NCI-H1092 treated with DMSO at 0.1 percent for 48 hours (cell line): ENCODE measurements at places on chromosomes 7 and 10.

DNA sequence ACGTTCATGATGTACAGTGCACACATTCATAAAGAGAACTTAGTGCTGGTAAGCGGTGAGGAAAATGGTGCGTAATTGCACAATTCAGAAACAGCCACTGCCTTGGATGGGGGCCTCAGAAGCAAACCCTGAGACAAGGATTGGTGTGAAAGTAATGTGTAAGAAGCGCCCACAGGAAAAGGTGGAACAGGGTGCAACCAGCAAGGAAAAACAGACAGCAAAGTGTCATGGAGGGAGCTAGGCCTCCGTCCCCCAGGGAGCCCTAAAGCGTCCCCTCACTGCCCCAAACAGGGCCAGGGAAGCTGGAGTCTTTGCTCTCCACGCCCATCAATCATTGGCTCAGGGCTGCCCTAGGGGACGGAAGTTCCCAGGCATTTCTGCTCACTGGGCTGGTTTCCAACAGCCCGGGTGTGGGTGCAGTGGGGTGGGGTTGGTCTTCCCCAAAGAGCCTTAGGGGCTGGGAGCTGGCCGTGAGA is 9.6 kb upstream of the C10orf105 start:
- no peak for DNase-seq

DNA sequence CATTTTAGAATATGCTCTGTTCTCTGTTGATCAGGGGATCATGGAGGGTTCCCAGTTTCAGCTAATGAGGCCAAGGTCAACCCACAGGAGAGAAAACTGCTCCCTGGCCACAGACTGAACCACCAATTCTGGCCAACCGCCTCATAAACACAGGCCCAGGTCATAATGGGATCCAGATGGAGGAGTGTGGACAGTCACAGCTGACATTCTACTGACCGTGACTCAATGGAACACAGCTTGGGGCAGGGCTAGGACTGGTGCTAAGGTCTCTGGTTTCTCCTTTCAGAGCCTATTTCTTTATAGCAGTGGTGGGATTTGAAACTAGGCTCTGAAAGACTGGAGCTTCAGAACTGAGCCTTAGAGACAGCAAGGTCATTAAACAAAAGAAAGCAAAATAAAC is 68.3 kb downstream of the HIPK2 start:
- DNase-seq = no peak

GRCh38 chr10:5809527-5810154 is 3.6 kb downstream of the GDI2 start:
- no peak for DNase-seq

- no peak for DNase-seq
Measured at GRCh38 chr10:118220346-118220850, 121.7 kb downstream of the FAM204A start.

GRCh38 chr10:101972761-101973160 is 83.2 kb downstream of the ARMH3 start:
- no peak for DNase-seq

GRCh38 chr10:71742301-71743088 is 22.9 kb upstream of the C10orf105 start:
- DNase-seq = no peak

- no peak for DNase-seq
Measured at GRCh38 chr10:32940321-32941301, 17.4 kb downstream of the ITGB1 start.

DNA sequence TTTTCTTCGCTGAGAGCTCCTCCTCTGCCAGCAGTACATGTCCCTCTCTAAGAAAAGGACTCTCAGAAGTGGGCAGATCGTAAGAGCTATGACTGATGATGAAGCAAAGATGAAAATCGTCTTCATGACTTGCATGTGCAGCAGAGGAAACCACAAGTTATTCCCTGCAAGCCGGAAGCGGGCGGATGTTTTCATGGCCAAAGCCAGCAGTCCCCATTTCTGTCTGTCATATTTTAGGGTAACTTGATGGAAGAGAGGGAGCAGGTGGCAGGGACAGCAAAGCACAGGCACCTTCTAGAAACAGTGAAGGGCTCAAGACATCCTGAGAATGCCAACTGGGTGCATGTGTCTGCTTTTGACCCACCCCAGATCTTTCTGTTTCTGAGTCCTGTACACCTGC is 19.9 kb downstream of the KLF6 start:
- DNase-seq = no peak

DNA sequence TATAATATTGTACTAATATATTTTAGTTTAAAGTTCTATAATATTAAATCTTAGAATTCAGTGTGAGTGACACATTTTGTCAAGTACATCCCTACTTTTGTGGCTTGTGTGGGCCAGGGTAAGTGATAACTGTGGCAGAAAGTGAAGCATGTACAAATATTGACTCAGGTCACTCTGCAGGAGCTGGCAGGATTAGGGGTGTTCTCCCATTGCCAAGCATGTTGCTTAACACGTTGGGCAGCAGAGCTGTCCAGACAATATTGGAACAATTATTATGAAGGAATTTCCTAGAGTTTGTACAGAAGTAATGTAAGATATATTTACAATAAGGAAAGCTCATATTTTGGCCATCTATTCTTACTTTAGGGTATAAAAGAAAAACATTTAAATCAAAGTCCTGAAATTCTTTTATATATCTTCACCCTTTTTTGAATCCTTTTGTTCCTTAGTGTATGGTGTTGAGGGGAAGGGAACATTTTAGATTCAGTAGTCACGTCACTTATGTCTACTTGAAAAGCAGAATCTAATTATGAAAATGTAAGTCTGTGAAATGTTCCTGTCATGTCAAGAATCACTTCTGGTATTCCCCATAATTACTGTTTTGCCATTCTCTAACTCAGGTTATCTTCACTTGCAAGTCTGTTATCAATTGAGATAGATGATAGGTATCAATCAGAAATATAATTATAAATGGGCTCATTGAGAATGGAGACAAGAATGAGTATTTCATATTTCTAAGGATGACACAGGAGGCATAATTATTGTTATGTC is 4.0 kb downstream of the HDAC9 start:
- DNase-seq = peak; percentile 54

- DNase-seq = peak; percentile 28
Measured at GRCh38 chr7:140315498-140316164, 82.7 kb downstream of the SLC37A3 start.

DNA sequence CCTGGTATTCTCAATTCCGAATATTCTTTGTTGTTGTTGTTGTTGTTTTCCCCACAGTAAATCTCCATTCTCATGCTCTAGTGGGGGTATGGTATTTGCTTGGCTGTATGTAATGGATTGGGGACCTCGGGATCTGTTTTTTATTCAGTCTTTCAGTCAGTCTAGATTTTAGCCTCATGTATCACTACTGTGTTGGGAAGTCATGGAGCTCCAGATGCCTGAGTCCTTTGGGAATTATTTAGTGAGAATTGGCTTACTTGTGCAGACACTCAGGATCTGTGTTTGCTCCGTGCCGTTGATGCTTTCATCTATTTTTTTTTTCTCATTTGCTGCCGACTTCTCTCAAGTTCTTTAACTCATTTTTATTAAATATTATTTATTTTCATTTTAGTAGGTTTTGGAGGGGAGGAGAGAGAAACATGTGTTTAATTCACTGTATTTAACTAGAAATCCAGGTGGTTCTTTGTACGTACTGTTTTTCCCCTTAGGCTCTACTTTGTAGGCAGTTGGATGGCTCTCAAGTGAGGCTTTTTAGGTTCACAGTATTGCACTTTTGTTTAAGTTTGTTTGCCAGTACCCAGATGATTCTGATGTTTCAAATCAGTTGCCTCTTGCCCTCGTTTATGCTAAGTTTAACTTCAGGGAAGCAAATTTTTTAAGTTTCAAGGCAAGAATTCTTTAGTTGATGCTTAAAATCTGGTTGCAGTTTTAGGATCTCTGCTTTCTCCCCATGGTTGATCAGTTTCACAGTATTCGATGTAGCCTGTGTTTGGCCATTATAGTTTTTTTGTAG is 36.9 kb downstream of the ZNRF2 start:
- peak; percentile 16 for DNase-seq

DNA sequence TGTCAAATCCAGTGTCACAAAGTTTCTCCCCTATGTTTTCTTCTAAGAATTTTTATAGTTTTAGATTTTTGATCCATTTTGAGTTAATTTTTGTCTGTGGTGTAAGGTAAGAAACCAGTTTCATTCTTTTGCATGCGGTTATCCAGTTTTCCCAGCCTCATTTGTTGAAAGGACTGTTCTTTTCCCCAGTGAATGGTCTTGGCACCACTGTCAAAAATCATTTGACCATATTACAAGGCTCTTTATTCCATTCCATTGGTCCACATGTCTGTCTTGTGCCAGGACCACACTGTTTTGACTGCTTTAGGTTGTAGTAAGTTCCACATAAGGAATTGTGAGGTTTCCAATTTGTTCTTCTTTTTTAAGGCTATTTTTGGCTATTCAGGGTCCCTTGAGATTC is 64.0 kb downstream of the INPP5A start:
- no peak for DNase-seq

- DNase-seq = no peak
Measured at GRCh38 chr7:26489391-26489790, 197.7 kb downstream of the SNX10 start.

GRCh38 chr7:155793720-155794119 is 18.5 kb downstream of the SHH start:
- no peak for DNase-seq

DNA sequence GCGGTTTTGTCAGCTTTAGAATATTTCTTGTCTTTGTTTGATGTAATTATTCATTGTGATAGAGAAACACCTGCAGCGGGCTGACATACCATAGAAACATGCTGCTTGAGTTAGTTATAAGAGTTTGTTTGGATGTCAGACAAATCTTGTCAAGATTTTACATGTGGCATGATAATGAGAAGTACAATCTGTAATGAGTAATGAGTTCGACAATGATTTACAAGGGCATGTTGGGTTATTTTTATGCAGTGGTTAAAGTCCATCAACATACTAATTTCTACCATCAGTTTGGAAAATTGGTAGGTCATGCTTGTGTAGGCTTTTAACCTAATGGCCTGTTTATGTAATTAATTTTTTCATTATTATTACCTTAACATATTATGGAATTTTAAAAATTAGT is 31.3 kb downstream of the FZD1 start:
- DNase-seq = no peak

DNA sequence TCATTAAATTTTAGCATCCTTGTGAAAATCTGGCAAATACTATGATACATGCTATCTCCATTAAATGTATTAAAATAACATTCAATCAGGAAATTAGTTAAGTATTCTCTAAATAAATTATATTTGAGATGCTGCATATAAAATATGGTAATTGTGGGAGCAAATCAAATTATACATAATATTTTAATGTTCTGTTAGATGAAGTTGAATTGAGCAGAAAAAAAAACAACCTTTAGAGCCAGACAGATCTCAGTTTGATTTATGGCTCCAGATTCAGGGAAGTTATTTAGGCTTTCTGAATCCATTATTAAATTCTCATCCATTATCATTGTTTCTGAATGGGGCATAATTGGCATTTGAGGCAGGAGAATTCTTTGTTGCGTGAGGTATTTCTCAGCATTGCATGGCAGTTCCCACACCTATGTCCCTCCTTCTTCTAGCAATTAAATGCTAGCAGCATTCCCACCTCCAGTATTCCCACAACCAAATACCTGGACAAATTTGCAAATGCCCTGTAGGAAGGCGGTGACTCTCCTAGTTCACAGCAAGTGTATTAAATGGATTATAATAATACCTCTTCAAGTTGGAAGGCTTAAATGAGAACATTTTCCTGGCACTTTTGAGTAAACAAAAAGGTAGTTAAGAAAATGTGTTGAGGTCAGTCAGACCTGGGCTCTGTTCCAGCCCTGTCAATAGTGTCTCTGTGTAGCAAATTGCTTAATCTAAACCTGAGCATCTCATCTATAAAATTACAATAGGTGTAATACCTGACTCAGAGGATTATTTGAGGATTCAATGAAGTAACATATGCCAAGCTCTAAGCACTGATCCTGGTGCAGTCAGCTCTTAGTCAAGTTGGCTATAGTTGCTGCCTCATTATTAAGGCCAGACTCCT is 108.9 kb downstream of the RNLS start:
- peak; percentile 78 for DNase-seq

DNA sequence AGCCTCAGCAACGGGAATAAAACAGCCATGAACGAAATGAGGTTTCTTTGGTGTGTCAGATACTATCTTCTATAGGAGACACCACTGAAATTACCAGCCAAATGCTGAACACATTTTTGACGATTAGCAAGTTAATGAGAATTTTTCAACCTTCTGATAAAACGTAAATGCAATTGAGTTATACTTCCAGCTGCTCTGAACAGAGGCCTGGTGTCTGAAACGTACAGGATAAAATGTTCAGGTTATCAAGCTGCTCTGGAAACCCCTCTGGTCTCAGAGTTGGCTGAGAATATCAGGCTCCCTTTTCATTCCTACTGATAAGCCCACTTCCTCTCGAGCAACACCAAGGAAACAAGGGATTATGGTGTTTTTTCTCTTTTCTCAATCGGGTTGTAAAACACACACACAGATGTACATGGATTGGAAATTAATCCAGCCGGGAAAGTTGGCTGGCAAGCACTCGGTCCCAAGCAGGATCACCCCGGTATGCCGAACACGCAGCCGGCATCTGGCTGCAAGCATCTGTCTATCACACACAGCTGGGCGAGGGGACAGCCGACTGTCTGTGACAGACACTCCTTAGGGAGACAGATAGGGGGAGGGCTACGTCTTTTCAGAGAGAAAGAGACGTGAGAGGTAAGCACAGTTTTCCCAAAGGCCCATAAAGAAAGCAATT is 171.8 kb downstream of the PRKAG2 start:
- no peak for DNase-seq

DNA sequence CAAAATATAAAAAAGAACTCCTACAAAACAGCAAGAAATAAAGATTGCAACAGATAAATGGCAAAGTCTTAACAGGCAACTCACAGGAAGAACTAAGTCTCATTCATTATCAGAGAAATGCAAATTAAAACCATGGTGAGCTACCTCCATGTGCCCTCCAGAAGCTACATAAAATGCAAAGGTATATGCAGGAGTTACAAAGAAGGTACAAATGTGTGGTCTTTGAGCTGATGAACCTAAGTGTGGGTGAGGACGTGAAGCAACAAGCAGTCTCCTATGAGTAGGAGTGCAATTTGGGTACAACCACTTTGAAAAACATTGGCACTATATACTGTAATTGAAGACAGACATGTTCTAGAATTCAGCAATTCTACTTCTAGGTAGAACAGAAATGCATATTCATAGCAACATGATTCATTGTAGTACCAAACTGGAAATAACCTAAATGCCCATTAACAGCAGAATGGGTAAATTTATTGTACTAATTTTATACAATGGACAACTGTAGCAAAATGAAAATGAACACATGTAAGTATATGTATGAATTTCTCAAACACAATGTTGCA is 61.6 kb upstream of the KCNMA1 start:
- no peak for DNase-seq
